ENCODE measurements at places on chromosomes 16 and 17.

GRCh38 chr17:63446753-63447470 is 806 bp upstream of the CYB561 start:
- peak; percentile 26 for DNase-seq

GRCh38 chr17:82914375-82914774 is 74.6 kb upstream of the ZNF750 start:
- DNase-seq, result no peak

DNA sequence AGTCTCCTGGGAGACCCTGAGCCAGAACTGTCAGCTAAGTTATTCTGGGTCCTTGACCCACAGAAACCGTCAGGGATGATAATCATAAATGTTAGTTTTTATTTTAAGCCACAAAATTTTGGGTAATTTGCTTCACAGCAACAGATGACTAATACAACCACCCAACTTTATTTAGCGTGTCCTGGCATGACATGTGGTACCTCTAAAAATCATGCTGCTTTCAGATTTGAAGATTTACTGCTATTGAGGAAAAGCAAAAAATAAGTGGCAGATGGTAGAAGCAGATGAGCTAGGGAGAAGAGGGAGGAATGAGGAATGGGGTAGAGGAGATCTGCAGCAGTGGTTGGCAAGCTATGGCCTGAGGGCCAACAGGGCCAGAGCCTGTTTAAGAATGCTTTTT is 90.4 kb downstream of the TMEM100 start:
- DNase-seq, result no peak

GRCh38 chr16:48818257-48818656 is 208.3 kb upstream of the N4BP1 start:
- DNase-seq, result no peak

- no peak for DNase-seq
These were observed 22.0 kb downstream of the MTHFSD start for GRCh38 chr16:86533076-86533475.

GRCh38 chr17:12737740-12738469 is 51.4 kb upstream of the ARHGAP44 start:
- no peak for DNase-seq

- no peak for DNase-seq
These were observed 26.5 kb upstream of the ARL6IP1 start for GRCh38 chr16:18827890-18828289.

GRCh38 chr16:90012991-90013745 is 6.1 kb downstream of the DBNDD1 start:
- no peak for DNase-seq

GRCh38 chr17:39954876-39955275 is 7.9 kb upstream of the GSDMA start:
- no peak for DNase-seq

GRCh38 chr17:19295473-19296135 is 58.4 kb downstream of the EPN2 start:
- no peak for DNase-seq

GRCh38 chr17:46942441-46943217 is 19.7 kb downstream of the GOSR2 start:
- DNase-seq, result peak; percentile 81

DNA sequence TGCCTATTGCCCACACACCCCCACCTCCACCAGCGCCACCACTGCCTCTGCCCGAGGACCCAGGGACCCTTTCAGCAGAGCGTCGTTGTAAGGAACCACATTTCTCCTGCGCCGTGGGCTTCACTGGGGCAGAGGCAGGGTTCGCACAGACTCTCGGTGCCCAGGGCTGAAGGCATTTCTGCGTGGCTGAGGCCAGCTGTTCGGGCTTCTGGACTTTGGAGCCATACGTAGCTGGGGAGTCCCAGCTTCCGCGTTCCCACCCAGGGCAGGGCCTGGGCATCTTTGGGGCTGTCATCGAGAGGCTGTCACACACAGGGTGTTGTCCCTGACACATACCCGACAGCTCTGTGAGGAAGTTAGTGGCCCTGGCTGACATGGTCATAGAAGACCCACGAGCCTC is 16.0 kb upstream of the SMIM5 start:
- DNase-seq, result no peak

DNA sequence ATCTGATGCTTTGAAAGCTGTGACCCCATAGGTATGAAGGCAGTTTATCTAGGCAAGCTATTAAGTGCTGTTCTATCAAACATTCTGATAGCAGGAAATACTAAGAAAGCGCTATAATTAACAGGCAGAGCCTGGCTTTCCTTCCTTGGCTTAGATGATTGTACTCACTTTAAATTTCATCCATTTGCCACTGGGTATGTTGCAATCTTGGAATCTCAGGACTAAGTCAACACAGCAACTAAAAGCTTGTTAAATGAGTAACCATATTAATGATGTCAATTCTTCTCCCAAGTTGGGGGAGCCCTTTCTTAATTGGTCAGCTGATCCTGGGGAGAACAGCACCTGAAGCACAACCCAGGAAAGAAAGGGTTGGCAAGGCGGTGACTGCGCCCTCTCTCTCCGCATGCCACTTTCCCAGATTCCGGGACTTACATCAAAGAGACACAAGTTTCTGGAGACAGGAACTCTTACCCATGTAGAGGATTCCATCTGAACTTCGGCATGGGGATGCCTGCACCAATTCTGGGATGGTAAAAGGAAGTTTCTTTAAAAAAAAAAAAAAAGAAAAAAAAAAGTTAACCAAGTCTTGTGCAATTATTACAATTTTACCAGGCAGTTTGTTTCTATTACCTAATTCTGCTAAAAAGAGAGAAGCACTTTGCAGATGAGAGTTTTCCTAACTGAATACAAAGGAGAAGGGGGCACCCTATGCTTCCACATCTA is 54.4 kb upstream of the ICAM2 start:
- DNase-seq, result no peak

- DNase-seq, result no peak
These were observed 472.8 kb downstream of the MAF start for GRCh38 chr16:79127766-79128165.

DNA sequence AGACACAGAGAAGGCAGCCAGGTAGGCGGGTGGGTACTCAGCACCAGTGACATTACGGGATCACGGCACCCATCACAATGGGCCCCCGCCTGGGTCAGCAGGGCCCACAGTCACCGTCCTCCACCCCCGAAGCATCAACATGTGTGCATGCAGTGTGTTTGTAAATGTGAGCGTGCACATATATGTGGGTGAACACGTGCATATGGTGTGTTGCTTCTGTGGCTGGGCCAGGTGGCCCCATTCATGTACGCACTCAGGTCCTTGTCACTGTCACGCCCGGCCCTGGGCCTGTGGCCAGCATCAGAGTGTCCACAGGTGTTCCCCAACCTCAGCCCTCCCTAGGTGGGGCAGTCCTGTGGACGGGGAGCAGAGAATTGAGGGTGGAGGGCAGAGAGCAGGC is 37.1 kb downstream of the TNFRSF13B start:
- no peak for DNase-seq

GRCh38 chr16:26680671-26681070 is 386.1 kb upstream of the C16orf82 start:
- DNase-seq, result no peak

- no peak for DNase-seq
These were observed 16.5 kb upstream of the PHAF1 start for GRCh38 chr16:67093098-67093726.

DNA sequence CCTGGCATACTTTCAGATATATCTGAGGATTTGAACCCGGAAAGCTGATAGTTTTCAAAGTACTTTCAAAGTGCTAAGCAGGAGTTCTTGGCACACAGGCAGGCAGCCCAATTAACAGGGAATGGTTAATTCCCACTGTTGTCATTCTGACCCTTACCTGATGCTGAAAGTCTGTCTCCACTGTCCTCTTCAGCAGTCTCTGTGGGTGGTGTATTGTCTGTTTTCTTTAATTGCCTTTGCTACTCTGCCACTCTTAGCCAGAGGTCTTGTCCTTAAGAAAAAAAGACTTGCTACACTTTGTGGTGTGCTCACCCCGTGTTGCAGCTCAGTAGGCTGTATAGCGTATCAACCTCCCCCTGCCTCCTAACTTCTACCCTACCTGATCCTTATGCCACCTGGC is 63.2 kb upstream of the SLC12A3 start:
- DNase-seq, result no peak

DNA sequence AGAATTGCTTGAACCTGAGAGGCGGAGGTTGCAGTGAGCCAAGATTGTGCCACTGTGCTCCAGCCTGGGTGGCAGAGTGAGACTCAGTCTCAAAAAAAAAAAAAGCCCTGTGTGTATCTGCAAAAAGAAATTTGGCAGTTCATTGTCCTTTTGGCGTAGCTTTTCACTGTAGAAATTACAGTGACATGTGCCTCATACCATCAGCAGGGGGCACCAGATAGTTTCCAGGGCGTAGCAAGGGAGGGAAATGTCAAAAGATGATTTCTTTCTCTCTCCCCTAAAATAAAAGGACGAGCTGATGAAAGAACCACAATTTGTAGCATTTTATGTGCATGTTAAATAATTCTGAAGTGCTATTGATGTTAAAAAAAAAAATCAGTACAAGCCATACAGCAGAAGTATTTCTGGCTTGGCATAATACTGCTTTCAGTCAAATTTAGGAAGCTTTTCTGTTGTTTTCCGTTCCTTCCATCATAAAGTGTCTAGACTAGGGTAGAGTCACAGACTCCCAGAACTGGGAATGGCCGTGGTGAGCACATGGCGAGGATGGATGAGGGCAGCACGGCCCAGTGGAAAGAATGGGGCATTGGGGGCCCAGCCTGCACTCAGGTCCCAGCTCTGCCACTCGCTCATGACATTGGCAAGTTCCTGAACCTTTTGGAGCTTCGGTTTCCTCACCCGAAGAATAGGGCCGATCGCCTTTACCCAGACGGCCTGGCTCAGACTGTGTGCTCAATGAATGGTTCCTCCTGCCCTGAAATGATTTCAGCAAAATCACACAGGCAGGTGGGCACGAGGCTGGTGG is 59.8 kb upstream of the RPH3AL start:
- peak; percentile 53 for DNase-seq

DNA sequence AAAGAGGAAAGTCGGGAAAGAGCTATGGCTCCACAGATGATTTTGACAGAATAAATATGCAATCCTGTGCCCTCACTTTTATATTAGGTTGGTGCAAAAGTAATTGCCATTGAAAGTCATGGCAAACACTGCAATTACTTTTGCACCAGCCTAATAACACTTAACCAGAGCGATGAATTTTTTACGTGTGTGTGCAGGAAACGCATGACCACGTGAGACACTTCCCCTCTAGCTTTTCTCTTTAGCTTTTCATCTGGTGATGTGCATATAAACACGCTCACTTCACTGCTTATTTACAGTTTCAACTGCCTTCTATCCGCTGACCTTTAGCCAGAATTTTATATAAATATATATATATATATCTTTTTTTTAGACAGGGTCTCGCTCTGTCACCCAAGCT is 216.3 kb upstream of the PSMD7 start:
- no peak for DNase-seq

DNA sequence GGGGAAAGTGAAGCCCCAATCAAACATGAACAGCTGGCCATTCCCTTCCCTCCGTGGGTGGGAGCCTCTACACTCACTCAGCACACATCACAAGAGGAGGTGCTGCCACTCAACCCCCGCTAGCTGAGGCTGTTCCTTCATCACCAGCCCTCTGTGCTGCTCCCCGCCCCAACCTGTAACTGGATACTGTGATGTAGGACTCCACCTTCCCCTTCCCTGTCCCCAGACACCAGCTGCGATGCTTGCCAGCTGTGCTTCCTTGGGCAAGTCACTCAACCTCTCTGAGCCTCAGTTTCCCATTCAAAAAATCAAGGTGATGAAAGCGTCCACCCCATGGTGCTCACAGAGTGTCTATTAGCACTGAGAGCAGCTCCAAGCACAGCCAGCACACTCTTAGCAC is 273.2 kb downstream of the MRTFB start:
- no peak for DNase-seq

DNA sequence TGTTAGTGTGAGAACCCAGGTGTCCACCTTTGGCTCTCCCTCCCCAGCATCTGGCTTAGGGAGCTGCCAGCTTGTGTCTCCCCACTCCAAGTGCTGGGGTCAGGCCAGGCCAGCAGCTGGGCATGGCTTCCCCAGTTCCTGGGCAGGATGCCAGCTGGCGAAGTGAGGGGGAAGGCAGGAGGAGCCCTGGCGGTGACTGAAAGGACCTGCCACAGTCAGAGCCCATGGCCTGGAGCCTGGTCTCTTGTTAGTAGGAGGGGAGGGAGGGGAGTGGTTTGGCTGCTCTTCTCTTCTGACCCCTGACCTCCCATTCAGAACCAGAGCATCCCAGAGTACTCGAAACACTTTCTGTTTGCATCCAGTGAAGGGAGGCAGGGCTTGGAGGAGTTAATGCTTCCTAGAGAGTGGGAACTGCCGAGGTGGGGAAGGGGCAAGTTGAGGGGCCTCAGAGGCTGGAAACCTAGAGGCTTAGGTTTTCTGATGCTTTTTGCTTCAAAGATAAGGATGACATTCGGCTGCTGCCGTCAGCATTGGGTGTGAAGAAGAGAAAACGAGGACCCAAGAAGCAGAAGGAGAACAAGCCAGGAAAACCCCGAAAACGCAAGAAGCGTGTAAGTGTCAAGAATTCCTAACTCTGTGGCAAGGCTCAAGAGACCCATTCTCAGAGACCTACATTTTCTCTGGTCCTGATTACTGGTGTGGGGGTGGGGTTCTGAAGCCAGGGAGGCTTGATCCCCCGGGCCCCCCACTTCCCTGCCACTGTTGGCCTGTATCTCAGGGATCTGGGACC is 772 bp downstream of the CHD3 start:
- DNase-seq, result peak; percentile 35

All from nephron progenitor cell (in vitro differentiated cells).